CD4-positive, alpha-beta memory T cell (primary cell): ENCODE measurements at places on chromosomes 1 and 21. TPM values are rescaled to one million over a fixed set of nuclear protein-coding genes. Genes with fewer than 3 reads are reported as not detected.
A peak's percentile ranks its signal among the peaks of the same experiment; 100 is the strongest.

Gene ACKR1
- not detected for total RNA-seq

DNA sequence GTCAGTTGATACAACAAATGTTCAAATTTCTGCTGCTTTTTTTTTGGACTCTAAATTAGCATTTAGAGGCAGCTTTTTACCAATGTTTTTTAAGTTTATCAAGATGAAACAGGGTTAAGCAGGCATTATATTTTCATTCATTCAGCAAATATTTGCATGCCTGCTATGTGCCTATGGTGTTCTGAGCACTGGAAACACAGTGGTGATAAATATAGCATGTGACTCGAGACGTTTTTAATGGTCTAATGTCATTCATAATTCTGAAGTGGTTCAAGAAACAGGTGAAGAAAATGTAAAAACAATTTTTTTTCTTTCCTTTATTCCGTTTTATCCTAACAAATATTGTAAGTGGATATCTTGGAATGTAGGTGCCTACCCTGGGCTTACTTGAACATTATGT, 26.8 kb downstream of the NEK7 start:
- no peak for DNase-seq
- H3K27me3 ChIP-seq: no peaks in the 10 kb centered on the region
- no peak overlapping the region for H3K27ac ChIP-seq
- peaks cover 92% of the 10 kb centered on the region for H3K4me1 ChIP-seq
- no peaks in the 10 kb centered on the region for H3K36me3 ChIP-seq
- no peak overlapping the region for H3K4me3 ChIP-seq

Gene ANGPTL1
- not detected for total RNA-seq

DNA sequence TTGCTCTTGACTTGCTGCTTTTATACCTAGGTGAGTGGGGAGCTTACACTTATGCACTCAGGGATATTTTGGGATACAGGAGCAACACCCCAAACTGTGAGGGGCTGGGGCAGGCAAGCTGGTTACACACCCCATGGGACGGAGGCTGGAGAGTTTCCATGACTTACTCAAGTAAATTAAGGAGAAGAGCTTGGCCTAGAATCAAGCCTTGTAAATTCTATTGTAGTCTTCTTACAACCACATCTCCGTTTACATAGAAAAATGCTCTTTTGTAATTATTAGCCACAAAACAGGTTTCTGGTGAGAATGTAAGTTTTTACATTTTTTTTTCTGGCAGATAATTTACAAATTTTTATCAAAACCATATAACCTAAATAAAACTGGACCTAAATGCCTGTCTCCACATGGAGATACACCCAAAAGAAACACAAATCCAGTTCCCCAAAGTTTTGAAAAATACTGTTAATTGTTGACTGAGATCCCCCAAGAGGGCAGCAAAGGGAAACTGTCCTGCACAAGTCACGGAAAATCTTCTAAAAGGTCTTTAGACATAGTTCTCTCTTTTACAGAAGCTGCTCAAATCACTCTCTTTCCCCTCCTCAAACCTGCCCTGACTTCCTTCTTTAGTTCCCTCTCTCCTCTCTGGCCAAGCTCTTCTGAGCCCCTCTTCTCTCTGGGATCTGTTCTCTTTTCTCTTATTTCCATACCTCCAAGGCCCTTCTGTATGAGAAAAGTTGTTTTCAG, 134.0 kb downstream of the HIVEP3 start:
- H3K4me3 ChIP-seq: no peak overlapping the region
- no peaks in the 10 kb centered on the region for H3K27me3 ChIP-seq
- H3K27ac ChIP-seq: no peak overlapping the region
- peaks cover 5% of the 10 kb centered on the region for H3K4me1 ChIP-seq
- DNase-seq: no peak
- H3K36me3 ChIP-seq: no peaks in the 10 kb centered on the region

DNA sequence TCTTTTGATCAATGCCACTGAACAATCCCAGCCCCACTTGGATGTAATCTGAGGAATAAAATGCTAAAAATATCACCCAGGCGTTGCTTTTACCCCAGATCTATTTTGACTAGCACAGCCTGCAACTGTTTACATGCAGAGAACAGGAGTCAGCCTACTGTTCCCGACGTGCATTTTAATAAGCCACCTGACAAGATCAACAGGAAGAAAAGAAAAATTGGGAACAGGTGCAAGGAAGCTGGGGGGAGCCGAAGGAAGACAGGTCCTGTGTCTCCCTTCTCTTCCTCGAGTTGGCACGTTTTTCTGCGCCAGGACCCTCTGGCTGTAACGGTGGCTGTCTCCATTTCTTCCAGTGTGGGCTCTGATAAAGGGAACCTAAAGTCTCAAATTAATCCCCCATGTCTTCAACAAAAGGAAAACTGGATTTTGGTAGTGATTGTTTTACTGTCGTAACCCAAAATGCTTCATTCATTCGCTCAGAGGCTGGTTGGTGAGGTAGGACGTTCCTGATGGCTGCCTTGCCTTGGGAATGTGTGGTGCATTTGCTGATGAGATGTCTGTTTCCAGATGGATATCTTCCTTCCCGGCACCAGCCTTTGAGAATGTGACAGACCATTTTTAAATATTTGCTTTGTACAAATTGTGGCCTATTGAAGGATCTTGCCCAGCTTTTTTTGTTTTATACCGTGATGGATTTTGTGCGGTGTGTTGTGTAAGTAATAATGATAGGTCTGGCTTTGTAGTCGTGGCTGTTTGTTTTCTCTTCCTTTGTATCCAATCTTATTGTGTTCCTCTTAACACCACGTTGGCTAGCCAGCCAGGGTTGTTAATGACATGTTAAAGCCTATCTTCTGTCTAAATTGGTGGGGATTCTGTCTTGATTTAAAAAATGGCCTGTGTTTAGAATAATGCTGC, 117.5 kb downstream of the C1orf21 start:
- no peaks in the 10 kb centered on the region for H3K36me3 ChIP-seq
- no peak overlapping the region for H3K27ac ChIP-seq
- H3K27me3 ChIP-seq: no peaks in the 10 kb centered on the region
- H3K4me1 ChIP-seq: no peaks in the 10 kb centered on the region
- H3K4me3 ChIP-seq: no peak overlapping the region

Gene LAPTM5
- 587 TPM for total RNA-seq

DNA sequence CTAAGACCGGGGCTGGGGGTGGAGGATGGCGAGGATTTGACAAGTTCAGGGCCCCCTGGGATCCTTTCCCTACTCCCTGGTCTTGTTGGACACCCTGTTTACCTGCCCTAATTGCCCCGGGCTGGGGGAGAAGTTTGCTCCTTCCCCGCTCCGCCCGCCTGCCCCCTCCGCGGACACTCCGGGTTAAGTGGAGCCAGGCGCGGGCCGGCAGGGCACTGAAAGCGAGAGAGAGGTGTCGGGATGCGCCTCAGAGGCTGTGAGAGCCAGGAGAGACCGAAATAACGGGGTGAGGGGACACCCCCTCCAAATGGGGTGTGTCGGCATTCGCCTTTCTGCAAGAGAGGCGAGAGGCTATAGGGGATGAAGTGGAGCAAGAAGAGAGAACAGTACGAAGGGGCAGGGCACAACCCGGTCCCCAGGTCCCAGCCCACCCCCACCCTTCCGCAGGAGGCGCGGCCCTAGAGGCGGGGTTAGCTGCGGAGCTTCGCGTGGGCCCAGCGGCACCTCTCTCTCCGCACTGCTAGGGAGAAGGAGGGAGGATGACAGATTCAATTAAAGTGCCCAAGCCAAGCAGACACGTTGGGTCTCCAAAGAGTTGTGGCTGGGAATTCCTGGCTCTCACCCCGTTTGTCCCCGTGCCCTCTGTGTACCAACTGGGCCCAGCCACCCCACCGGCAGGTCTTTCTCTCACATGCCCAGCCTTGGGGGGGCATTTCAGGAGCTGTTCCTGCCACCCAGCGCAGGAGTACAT, 3.8 kb downstream of the EFNA3 start:
- peaks cover 74% of the 10 kb centered on the region for H3K4me1 ChIP-seq
- H3K27me3 ChIP-seq: peaks cover 34% of the 10 kb centered on the region

- no peak overlapping the region for H3K4me3 ChIP-seq
- H3K4me1 ChIP-seq: no peaks in the 10 kb centered on the region
- H3K27me3 ChIP-seq: no peaks in the 10 kb centered on the region
- H3K27ac ChIP-seq: no peak overlapping the region
- no peaks in the 10 kb centered on the region for H3K36me3 ChIP-seq
These were observed 54.8 kb upstream of the CNTN2 start for GRCh38 chr1:204988196-204988595.

Gene TNNI3K
- total RNA-seq: not detected

- H3K4me1 ChIP-seq: no peaks in the 10 kb centered on the region
- H3K4me3 ChIP-seq: no peak overlapping the region
- peaks cover 4% of the 10 kb centered on the region for H3K27me3 ChIP-seq
- H3K36me3 ChIP-seq: no peaks in the 10 kb centered on the region
- no peak overlapping the region for H3K27ac ChIP-seq
These were observed 111.1 kb downstream of the NAV1 start for GRCh38 chr1:201649761-201650622.

Gene PDE4B
- total RNA-seq: 33.8 TPM

GRCh38 chr21:41750532-41751151, 16.2 kb downstream of the RIPK4 start:
- H3K4me1 ChIP-seq: no peaks in the 10 kb centered on the region
- H3K27me3 ChIP-seq: no peaks in the 10 kb centered on the region
- H3K27ac ChIP-seq: no peak overlapping the region
- no peak for DNase-seq
- H3K36me3 ChIP-seq: no peaks in the 10 kb centered on the region

DNA sequence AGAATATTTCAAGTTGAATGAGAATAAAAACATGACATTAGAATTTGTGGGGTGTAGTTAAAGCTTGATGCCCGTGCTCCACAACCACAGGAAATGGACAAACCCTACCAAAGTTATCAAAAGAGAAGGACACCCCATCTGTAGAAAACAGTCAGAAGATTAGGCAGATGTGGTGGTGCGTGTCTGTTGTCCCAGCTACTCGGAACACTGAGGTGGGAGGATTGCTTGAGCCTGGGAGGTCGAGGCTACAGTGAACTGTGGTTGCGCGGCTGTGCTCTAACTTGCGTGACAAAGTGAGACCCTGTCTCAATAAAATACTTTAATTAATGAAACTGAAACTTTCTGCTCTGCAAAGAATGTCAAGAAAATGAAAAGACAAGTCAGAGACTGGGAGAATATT, 1.5 kb upstream of the SPATC1L start:
- H3K4me1 ChIP-seq: peaks cover 5% of the 10 kb centered on the region
- peaks cover 4% of the 10 kb centered on the region for H3K27me3 ChIP-seq
- no peak overlapping the region for H3K4me3 ChIP-seq
- no peak for DNase-seq

- no peaks in the 10 kb centered on the region for H3K36me3 ChIP-seq
- H3K4me1 ChIP-seq: peaks cover 36% of the 10 kb centered on the region
- H3K27ac ChIP-seq: peak overlapping the region; percentile 1
These were observed 18.8 kb upstream of the SELP start for GRCh38 chr1:169648709-169649108.

Gene LCE1B
- total RNA-seq: not detected

Gene LRRC71
- not detected for total RNA-seq

- H3K4me3 ChIP-seq: no peak overlapping the region
- H3K27ac ChIP-seq: no peak overlapping the region
- no peak for DNase-seq
- no peaks in the 10 kb centered on the region for H3K27me3 ChIP-seq
- no peaks in the 10 kb centered on the region for H3K4me1 ChIP-seq
These were observed 17.0 kb downstream of the RCC2 start for GRCh38 chr1:17422461-17422860.

Gene PALMD
- total RNA-seq: not detected

DNA sequence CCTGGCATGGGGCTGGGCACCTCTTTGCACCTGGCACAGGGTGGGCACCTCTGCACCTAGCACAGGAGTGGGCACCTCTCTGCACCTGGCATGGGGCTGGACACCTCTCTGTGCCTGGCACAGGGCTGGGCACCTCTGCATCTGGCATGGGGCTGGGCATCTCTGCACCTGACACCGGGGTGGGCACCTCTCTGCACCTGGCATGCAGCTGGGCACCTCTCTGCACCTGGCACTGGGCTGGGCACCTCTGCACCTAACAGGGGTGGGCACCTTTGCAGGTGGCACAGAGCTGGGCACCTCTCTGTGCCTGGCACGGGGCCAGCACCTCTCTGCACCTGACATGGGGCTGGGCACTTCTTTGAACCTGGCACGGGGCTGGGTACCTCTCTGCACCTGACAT, 29.4 kb upstream of the CCDC27 start:
- H3K36me3 ChIP-seq: no peaks in the 10 kb centered on the region
- DNase-seq: no peak
- H3K27me3 ChIP-seq: no peaks in the 10 kb centered on the region
